ENCODE measurements at places on chromosomes 13 and 19.

DNA sequence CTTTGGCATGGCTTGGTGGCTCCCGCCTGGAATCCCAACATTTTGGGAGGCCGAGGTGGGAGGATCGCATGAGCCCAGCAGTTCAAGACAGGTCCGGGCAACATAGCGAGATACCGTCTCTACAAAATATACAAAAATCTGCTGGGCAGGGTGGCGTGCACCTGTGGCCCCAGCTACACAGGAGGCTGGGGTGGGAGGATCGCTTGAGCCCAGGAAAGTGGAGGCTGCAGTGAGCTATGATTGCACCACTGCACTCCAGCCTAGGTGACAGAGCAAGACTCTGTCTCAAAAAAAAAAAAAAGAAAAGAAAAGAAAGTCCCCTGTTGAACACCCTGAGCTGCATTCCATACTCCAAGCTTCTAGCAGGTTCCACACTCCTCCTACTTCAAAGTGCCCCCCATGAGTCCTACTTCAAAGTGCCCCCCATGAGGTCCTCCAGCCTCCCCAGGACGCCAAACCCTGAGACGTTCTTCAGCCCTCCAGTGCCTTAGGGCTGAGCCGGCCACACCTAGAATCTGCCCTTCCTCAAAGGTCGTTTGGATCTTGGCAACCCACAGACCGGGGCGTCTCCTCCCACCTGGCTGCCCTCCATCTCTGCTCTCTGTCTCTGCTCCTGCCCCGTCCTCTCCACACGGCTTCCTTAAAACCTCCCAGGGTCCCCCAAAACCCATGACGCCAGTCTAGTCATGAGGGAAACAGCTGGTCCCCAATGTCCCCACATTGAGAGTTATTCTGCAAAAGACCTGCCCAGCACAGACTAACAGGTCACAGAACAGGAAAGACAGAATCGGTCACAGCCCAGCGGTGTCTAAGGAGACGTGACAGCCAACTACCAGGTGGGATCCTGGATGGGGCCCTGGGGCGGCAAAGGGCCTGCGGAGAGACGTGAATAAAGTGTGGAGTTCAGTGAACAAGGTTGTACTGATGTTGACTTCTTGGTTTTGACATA, 4.8 kb downstream of the TJP3 start:
- no peak for DNase-seq

- peak; percentile 26 for DNase-seq
Observed at GRCh38 chr13:24922387-24922744, 158.4 kb downstream of the RNF17 start.

- peak; percentile 90 for DNase-seq
Observed at GRCh38 chr13:98173431-98174152, 3.5 kb downstream of the RNF113B start.

GRCh38 chr13:106262886-106263285, 272.6 kb downstream of the EFNB2 start:
- DNase-seq = no peak

DNA sequence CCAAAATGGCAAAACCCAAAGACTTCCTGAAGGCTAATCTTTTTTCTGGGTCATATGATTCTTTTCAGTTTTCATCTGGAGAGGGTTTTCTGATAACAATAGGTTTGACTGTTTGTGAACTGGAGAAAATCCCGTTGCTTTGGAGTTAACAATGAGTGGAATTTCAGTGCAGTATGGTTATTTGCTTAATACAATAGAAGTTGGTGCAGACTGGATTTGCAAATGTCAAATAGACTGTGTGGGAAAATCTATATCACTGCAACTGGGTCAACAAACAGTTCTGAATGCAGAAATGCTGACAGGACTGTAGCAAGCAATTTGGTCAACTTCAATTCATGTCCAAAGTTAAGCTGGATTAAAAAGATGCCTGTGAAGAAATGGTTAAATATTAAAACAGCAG, 267.5 kb upstream of the ARGLU1 start:
- no peak for DNase-seq

- no peak for DNase-seq
Observed at GRCh38 chr13:93145199-93145598, 81.4 kb upstream of the GPC6 start.

- DNase-seq = no peak
Observed at GRCh38 chr13:50691681-50692263, 151.7 kb downstream of the DLEU7 start.

- no peak for DNase-seq
Observed at GRCh38 chr13:86882835-86883234, 788.3 kb upstream of the SLITRK5 start.
